ENCODE measurements at places on chromosomes 7 and 10.
A peak's percentile ranks its signal among the peaks of the same experiment; 100 is the strongest.

GRCh38 chr7:101739775-101740398, 77.5 kb upstream of the CUX1 start:
- no peak for DNase-seq

DNA sequence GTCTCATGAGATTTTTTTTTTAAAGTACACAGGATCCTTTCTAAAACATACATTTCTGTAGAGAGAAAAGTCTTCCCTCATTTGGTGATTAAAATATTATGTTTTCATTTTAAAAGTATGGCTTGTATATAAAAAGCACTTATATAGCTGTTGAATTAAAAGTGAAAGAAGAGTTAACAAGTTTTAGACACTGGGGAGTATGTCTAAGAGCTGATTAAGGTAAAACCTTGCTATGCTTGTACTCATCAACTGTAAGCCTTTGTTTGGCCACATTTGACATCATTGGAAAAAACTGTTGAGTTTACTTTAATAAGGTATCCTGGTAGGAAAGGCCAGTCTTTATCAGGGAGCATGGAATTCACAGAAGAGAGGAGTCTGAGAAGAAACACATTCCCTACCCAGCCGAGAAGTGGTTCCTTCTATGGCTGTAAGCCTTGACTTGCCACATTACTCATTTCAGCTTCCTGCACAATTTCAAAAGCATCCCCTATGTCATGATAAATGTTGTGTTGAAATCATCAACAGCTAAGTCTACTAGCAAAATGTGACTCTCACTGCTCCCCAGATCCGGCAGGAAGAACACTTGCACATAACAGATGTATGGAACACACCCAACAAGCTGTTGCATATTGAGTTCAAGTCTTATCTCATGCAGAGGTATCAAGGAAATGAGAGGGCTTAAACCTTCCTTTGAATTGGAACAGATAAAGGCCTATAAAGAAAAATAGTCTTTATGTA, 171.8 kb upstream of the CDK1 start:
- no peak for DNase-seq

DNA sequence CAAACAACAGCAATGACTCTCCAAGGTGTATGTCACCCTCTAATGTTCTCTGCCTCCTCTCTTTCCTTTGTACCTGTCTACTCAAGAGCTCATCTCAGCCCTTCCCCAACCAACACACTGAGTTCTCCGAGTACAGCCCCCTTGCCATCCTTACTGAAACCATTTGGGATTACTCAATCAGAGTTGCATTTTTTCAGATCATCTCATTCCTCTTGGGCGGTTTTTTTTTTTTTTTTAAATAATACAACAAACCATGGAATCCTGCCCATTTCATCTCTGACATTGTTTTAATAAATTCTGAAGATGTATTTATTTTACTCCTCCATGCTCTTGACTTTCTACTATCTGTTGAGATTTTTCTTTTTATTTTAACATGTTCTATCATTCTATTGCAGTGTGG, 4.2 kb upstream of the CREB3L2 start:
- DNase-seq, result no peak

GRCh38 chr10:84537447-84537931, 209.1 kb downstream of the CCSER2 start:
- DNase-seq, result peak; percentile 55

GRCh38 chr7:7426676-7427075, 109.0 kb downstream of the COL28A1 start:
- DNase-seq, result no peak

- DNase-seq, result no peak
Measured at GRCh38 chr7:144445590-144445989, 42.1 kb upstream of the NOBOX start.

- peak; percentile 54 for DNase-seq
Measured at GRCh38 chr7:140326116-140326928, 72.0 kb downstream of the SLC37A3 start.

- no peak for DNase-seq
Measured at GRCh38 chr10:556971-557637, 132.4 kb downstream of the DIP2C start.

- DNase-seq, result no peak
Measured at GRCh38 chr7:27442455-27442854, 199.9 kb downstream of the EVX1 start.

DNA sequence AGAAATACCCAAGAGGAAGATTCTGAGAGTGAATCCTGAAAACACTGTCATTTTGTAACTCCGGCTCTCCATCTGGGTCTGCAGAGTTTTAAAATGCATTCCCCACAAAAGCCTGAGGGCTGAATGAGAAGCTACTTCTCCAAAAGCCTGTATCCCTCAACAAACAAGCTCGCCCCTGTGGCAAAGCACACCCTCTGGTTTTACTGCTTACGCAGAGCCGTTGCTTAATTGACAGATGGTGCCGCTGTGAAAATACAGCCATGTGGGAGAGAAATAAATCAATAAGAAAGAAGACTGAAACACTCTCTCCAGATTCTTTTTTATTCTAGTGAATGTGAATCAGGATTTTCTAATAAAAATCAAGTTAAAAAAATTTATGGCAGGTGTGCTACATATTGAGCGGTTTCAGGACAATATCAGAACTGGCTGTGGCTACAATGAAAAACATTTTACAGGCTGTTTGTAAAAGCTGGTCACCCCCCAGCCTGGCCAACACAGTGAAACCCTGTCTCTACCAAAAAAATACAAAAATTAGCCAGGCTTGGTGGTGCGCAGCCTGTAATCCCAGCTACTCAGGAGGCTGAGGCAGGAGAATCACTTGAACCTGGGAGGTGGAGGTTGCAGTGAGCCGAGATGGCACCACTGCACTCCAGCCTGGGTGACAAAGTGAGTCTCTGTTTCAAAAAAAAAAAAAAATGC, 32.5 kb downstream of the C7orf33 start:
- DNase-seq, result peak; percentile 88

GRCh38 chr7:54680377-54681005, 78.5 kb downstream of the SEC61G start:
- no peak for DNase-seq

- DNase-seq, result no peak
Measured at GRCh38 chr10:24417053-24417452, 208.1 kb downstream of the KIAA1217 start.

- DNase-seq, result no peak
Measured at GRCh38 chr7:115582956-115583355, 447.6 kb downstream of the TFEC start.

- no peak for DNase-seq
Measured at GRCh38 chr7:105450177-105450861, 61.6 kb upstream of the SRPK2 start.

DNA sequence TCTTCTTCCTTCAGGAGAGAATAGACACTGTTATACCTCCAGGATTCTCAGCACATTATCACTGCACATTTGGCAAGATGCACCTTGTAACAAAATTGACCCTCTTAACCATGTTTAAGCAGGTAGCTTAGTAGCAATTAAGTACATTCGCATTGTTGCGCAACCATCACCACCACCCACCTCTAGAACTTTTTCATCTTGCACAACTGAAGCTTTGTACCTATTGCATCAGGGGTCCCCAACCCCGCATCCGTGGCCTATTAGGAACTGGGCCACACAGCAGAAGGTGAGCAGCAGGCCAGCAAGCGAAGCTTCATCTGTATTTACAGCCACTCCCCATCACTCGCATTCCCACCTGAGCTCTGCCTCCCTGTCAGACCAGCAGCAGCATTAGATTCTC, 29.9 kb upstream of the SMURF1 start:
- DNase-seq, result no peak

GRCh38 chr10:86614853-86615252, 39.5 kb upstream of the OPN4 start:
- DNase-seq, result no peak

- DNase-seq, result no peak
Measured at GRCh38 chr10:55065185-55065584, 264.2 kb upstream of the PCDH15 start.

DNA sequence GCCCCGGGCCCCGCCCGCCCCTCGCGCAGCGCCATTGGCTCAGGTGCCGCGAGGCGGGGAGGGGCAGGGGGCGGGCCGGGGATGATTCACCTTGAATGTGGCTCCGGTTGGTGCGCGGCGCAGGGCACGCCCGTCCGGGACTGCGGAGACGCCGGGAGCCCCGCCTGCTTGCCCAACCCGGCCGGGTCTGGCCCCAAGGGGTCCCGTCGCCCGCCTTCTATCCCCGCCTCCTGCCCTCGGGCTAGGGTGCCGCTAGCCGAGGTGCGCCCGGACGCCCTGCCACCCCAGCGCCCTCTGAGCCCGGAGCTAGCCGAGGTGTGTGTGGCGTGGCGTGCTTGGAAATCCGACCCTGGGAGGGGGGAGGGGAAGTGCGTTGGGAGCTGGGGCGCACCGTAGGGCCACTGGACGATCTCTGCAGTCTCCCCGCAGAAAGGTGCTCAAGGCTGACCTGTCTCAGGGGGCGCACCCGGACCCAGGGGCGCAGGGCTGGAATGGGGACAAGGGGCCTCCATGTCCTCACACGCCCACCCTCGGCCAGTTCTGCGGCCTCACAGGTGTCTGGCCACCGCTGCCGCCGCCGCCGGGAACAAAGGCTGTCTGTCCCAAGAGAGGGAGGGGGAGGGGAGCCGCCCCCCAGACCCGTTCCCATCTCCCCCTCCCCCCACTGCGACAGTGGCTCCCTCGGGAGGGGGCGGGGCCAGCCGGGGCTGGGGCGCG, 168.9 kb downstream of the NRF1 start:
- peak; percentile 85 for DNase-seq

- DNase-seq, result peak; percentile 82
Measured at GRCh38 chr10:114795039-114795438, 26.5 kb upstream of the FHIP2A start.

DNA sequence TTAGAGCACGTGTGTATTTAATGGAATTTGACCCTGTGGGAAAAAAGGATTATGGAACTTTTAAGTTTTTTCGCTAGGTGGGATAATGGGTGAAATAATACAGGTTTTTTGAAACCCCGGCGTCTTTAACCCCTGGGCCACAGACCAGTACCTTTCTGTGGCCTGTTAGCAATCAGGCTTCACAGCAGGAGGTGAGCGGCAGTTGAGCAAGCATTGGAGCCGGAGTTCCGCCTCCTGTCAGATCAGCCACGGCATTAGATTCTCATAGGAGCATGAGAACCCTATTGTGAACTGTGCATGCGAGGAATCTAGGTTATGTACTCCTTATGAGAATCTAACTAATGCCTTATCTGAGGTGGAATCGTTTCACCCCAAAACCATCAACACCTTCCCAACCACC, 28.6 kb downstream of the WAC start:
- DNase-seq, result no peak

DNA sequence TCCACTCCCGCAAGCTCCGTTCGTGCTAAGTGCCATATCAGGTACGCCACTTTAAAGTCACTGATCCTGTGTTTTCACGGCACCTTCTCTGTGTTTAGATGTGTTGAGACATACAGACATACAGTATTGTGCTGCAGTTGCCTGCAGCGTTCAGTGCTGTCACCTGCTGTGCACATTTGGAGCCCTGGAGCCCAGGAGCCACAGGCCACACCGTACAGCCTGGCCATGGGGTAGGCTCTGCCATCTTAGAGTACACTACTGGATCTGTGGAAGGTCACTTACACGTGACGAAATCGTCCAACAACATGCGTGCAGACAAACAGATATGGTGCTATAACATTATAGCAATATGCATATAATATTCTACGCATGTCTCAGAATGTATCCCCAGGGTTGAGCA, 111.3 kb downstream of the ELFN1 start:
- no peak for DNase-seq

- no peak for DNase-seq
Measured at GRCh38 chr7:30750683-30751650, 968 bp upstream of the INMT start.

DNA sequence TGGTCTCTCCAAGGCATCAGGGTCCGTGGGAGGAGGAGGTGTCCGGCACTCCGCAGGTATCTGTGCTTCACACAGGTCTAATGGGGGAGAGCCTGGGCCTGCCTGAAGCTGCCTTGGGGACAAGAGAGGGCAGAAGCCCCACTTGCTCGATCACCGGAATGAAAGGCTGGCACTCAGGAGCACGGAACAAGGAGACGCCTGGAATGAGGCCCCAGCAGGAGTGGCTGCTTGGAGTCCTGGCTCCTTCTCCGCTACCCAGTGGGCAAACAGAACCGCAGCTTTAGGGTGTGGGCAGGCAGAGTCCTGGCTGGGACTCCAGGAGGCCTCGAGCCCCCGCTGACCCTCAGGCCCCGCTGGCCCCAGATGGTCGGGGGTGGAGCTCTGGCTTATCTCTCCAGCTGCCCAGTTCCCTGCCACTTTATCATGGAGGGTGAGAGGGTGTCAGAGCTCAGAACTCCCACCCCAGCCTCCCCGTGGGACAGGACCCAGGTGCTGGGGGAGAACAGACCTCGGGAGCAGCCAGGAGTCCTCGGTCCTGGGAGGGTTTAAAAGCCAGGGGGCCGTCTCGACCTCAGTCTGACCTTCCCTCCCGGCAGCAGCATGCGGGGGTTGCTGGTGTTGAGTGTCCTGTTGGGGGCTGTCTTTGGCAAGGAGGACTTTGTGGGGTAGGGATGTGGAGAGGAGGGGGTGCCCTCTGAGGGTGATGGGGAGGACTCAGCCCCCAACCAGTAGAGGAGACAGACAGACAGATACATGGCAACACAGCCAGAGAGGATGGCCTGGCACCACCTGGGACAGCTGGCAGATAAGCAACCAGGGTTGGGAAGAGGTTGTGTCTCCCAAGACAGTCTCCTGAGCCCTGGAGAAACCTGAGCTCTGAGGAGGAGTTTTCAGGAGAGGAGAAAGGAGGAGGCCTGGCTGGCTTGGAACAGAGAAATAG, at the start of gene CPA1:
Gene CPA1 (plus strand): TSS at position 574 of the 940 bp plus-strand sequence. CDS start 27 bp downstream, at position 601.
- peak; percentile 69 for DNase-seq

- DNase-seq, result peak; percentile 92
Measured at GRCh38 chr10:22427890-22428571, 82.7 kb downstream of the SPAG6 start.

DNA sequence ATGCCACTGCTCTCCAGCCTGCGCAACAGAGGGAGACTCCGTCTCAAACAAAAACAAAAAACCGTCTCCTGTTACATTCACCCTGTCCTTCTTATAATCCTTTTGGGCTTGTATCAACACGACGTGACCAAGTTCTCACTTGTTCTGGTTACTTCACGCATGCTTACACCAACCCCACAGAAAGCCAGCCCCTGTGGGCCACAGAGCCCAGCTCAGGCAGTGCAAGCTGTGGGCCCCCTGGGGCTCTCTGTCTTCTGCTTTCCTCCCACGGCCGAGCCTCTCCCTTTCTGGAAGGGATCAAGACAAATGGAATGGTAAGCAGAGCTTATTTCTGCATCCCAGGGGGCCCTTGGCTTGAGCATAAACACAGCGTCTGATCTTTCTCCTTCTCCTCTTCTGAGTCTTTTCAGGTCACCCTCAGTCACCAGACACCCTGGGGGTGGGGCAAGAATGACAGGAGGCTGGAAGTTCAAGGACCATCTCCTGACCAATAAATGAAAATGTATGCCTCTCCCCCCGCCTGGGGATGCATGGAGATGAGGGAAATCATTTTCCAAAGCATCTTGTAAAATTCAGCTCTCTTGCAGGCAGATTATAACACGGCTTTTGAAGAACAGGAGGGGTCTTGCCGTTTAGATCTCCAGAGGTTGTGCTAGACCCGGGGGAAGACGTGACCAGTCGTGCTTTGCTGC, 19.0 kb upstream of the TRIM56 start:
- DNase-seq, result no peak

GRCh38 chr10:85661123-85661522, 705.5 kb downstream of the GRID1 start:
- no peak for DNase-seq

All from NCI-H1092 treated with DMSO at 0.1 percent for 48 hours (cell line).